ENCODE measurements at places on chromosomes 1 and 21.

- no peak for DNase-seq
Observed at GRCh38 chr1:201406831-201407406, 7.8 kb upstream of the LAD1 start.

DNA sequence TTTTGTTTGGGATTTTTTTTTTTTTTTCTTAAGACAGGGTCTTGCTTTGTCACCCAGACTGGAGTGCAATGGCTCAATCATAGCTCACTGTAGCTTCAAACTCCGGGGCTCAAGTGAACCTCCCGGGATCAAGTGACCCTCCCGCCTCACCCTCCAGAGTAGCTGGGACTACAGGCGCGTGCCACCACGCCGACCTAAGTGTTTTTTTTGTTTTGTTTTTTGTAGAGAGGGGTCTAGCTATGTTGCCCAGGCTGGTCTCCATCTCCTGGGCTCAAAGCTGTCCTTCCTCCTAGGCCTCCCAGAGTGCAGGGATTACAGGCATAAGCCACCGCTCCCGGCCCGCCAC is 776 bp downstream of the HLCS start:
- no peak for DNase-seq

DNA sequence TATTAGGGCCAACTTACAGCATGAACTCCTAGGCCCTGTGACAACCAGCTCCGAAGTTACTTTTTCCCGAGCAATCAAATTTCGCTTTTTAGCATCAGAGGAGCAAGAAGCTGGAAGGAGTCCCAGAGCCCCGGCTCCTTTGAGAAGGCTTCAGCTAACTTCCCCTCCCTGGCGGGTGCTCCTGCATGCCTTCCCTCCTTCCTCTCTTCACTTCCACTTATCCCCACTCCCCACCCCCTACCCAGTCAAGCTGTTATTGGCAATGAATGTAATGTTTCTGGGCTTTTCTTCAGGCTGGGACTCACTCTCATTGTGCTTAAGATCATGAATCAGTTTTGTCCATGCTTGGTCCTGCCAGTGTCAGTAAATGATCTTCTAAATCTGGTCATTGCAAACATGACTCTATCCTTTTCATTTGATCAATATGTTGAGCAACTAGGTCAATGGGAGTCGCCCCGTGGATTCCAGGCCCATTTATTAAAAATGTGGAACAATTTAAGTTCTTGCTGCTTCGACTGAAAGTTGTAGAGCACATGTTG is 94.5 kb upstream of the TSPAN2 start:
- no peak for DNase-seq

GRCh38 chr1:167514288-167514687 is 4.0 kb downstream of the CD247 start:
- no peak for DNase-seq

DNA sequence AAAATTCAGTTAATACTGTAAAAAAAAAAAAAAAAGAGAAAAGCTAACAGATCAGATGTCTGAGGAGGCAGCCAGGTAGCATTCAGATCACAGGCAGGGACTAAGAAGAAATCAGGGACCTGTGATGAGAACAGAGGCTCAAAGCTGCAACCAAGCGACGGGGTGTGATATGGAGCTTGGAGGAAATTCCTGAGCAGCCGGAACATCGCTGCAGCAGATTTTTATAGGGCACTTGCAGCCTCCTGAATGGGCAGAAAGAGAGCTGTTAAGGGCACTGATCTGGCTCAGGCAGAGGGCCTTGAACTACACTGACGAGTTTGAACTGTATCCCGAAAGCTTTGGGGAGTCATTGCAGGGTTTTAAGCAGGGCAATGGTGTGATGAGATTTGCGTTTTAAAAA is 315.4 kb downstream of the ADGRL2 start:
- DNase-seq, result no peak

DNA sequence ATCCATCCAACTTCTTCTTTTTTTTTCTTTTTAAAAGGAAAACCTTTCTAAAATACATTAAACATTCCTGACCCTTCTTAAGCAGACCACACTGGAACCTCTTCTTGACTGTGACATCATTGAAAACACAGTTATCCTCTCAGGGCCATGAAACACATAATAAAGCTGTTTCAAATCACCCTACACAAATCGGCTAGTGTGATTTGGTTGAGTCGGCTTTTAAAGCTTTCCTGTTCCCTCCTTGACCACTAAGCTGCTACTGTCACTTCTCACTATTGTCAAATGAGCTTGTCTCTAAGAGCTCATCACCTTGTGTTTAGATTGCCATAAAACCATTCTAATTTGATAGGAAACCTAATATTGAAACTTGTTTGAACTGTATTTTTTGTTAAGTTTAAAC is 5.9 kb downstream of the USP24 start:
- DNase-seq, result no peak

DNA sequence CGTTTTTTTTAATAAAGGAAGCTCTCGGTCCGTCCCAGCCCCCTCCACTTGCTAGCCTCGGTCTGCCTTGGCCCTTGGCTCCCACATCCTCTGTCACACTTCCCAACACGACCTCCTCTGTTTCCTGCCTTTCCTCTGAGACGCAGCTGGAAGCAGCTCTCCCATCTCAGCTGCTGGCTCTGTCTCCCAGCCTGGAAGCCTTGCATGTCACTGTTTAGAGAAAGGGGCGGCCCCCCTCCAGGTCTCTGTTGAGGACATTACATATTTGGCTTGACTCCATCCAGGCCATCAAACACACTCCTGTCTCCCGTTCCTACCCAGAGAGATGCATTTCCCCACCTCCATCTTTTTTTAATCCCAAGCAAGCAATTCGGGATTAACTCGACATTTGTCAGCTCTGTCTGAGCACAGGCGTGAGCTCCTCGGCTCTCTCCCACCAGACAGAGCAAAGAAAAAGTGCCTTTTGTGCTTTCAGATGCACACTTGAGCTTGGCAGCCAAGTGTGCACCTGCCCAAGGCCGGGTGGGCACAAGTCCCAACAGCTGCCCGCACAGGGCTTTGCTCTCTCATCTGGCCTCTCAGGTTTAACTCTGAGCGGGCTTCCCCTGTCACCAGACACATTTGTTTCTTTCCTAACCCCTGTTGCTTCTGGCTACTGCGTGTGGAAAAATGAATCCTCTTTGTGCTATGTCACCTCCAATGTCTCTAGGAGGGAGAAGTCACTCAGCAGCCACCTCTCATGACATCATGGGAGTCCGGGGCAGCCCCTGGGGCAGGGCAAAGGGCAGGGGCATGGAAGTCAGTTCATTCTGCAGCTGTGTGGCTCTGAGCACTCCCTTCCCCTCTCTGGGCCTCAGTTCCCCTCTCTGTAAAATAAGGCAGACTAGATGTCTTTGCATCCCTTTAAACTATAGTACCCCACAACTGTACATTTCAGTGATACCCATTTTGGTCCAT is 108.3 kb downstream of the KCND3 start:
- no peak for DNase-seq

Data from natural killer cell treated with Interleukin-12 subunit alpha and Interleukin-12 subunit beta and Interleukin-15 and Interleukin-18, amount 100 ng/mL, for 72 hours (primary cell).